Stimulated activated CD4-positive, alpha-beta T cell treated with anti-CD3 and anti-CD28 coated beads, Interleukin-12 subunit alpha, Interleukin-12 subunit beta, amount 100 ng/mL, for 24 hours (primary cell): ENCODE measurements at places on chromosomes 5 and 9.

DNA sequence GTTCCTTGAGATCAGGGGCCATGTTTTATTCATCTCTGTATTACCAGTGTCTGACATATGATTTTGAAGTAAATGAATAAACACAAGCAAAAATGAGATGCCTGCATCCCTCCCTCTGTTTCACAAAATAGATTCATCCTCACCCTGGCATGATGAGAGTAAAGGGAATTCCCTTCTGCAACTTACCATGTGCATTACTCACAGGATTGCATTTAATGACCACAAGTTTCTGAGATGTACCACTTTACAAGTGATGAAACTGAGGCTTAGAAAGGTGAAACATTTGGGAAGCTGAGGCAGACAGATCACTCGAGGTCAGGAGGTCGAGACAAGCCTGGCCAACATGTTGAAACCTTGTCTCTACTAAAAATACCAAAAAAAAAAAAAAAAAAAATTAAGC, 74.2 kb upstream of the TNFSF8 start:
- DNase-seq, result no peak

- no peak for DNase-seq
These were observed 748.5 kb upstream of the CDH10 start for GRCh38 chr5:25393256-25393655.

GRCh38 chr9:112535811-112536210, 49.2 kb downstream of the KIAA1958 start:
- DNase-seq, result no peak

- DNase-seq, result no peak
These were observed 88.5 kb downstream of the DAB2IP start for GRCh38 chr9:121739971-121740370.

- DNase-seq, result no peak
These were observed 8.4 kb downstream of the RPS14 start for GRCh38 chr5:150440948-150441812.

- DNase-seq, result no peak
These were observed 198.5 kb upstream of the PTGER4 start for GRCh38 chr5:40481241-40481640.

GRCh38 chr5:135821061-135821801, 13.2 kb upstream of the SLC25A48 start:
- no peak for DNase-seq

DNA sequence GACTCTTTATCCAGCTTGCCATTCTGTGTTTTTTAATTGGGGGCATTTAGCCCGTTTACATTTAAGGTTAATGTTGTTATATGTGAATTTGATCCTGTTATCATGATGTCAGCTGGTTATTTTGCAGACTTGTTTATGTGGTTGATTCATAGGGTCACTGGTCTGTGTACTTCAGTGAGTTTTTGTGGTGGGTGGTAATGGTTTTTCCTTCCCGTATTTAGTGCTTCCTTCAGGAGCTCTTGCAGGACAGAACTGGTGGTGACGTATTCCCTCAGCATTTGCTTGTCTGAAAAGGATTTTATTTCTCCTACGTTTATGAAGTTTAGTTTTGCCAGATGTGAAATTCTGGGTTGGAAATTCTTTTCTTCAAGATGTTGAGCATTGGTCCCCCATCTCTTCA, 381.1 kb downstream of the MAN2A1 start:
- no peak for DNase-seq

- DNase-seq, result no peak
These were observed 122.2 kb downstream of the SLIT3 start for GRCh38 chr5:169178754-169179153.

- DNase-seq, result no peak
These were observed 144.6 kb downstream of the CACNA1B start for GRCh38 chr9:138022121-138022741.

GRCh38 chr9:121353241-121354061, 16.6 kb downstream of the STOM start:
- DNase-seq, result no peak

- DNase-seq, result no peak
These were observed 9.2 kb upstream of the ENDOG start for GRCh38 chr9:128809036-128809599.

- DNase-seq, result no peak
These were observed 143.4 kb downstream of the GDNF start for GRCh38 chr5:37696190-37697021.

GRCh38 chr5:132785365-132785764, 8.3 kb upstream of the SEPTIN8 start:
- DNase-seq, result no peak

GRCh38 chr9:133371261-133371711, 4.6 kb downstream of the SURF4 start:
- DNase-seq, result peak; percentile 59

DNA sequence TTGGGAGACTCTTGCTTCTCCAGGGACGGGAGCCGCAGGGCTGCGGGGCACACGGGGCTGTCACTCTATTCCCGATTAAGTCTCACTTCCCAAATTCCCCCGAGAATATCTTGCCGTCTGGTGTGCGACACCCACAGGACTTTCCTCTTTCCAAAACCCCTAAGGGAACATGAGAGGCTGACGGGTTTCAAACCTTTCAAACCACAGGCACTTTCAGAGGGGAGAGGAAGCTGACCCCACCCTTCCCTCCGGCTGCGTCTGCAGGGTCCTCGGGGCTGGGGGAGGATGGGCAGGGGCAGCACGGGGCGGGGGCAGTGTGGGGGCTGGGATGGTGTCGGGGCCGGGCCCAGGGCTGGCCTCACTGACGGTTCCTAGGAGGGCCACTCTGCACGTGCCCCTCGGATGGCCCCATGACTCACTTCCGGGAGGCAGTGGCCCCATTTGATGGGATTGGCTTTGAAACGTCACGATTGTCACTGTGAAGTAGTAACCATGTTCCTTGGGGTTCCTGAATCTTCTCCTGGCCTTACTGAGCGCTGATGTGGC, 38.2 kb downstream of the SLC9A3 start:
- DNase-seq, result no peak

GRCh38 chr5:42992088-42992879, 47.8 kb downstream of the ANXA2R start:
- DNase-seq, result peak; percentile 56

GRCh38 chr5:119166026-119166425, 95.1 kb downstream of the DMXL1 start:
- no peak for DNase-seq
